ENCODE measurements at places on chromosomes 1 and 21. TPM values are rescaled to one million over a fixed set of nuclear protein-coding genes. Genes with fewer than 3 reads are reported as not detected.

The C1orf105 gene
- not detected for polyA plus RNA-seq

The DIO1 gene
- polyA plus RNA-seq: not detected

The RAB3GAP2 gene
- polyA plus RNA-seq: 41.0 TPM

The DIRAS3 gene
- polyA plus RNA-seq: 8.0 TPM

The DESI2 gene
- polyA plus RNA-seq: 25.3 TPM

The CACNA1S gene
- polyA plus RNA-seq: 0.05 TPM

The CD101 gene
- polyA plus RNA-seq: 1.4 TPM

The GSTM5 gene
- not detected for polyA plus RNA-seq

The CA6 gene
- not detected for polyA plus RNA-seq

The FMO5 gene
- not detected for polyA plus RNA-seq

The KAZN gene
- 26.4 TPM for polyA plus RNA-seq

The MMP23B gene
- 4.3 TPM for polyA plus RNA-seq
